ENCODE measurements at places on chromosomes 11 and 22. TPM values are rescaled to one million over a fixed set of nuclear protein-coding genes. Genes with fewer than 3 reads are reported as not detected.

The CSNK2A3 gene
- total RNA-seq = 0.69 TPM

GRCh38 chr11:122345586-122345985 lies 229.6 kb upstream of the BLID start:
- DNase-seq = no peak

- DNase-seq = peak; percentile 34
Observed at GRCh38 chr11:106957030-106957482, 61.2 kb downstream of the GUCY1A2 start.

GRCh38 chr11:116224154-116224888 lies 548.5 kb downstream of the BUD13 start:
- no peak for DNase-seq

GRCh38 chr11:44320289-44320973 lies 10.5 kb upstream of the ALX4 start:
- DNase-seq = peak; percentile 59

DNA sequence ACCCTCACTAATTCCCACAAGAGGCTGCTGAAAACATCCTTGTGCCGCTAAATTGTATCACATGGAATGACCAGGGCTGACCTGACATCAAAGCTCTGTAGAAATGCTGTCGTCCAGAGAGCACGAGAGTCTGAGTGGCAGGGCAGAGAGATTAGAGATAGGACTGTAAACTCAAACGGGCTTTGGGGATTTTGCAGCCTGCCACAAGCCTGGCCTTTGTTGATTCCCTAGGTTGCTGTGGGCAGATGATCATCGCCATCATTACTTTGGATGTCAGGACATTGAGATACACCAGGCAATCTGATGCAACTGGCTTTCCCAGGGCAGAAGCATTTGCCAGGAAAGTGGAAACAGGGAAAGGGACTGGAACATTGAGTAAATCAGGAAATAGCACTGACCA lies 131.6 kb downstream of the ETS1 start:
- no peak for DNase-seq

DNA sequence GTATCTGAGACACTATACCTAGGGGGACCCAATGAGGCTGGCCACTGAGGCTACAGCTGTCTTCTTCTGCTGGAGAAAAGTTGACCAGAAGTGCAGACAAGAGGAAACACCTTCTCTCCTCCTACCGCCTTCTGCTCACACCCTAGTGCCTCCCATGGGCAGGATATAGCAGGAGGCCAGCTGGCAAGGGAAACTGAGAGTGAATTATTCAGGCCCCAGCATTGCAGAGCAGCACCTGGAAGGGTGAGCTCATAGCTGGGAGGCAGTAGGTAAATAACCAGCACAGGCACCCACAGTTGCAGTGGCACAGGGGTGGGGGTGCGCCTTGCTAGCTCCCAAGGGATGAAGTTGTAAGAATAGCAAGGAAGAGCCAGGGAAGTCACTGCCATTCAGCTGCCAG lies 267.4 kb upstream of the NCAM1 start:
- DNase-seq = no peak

The TBX10 gene
- total RNA-seq = not detected

The RHOD gene
- total RNA-seq = 10.5 TPM

DNA sequence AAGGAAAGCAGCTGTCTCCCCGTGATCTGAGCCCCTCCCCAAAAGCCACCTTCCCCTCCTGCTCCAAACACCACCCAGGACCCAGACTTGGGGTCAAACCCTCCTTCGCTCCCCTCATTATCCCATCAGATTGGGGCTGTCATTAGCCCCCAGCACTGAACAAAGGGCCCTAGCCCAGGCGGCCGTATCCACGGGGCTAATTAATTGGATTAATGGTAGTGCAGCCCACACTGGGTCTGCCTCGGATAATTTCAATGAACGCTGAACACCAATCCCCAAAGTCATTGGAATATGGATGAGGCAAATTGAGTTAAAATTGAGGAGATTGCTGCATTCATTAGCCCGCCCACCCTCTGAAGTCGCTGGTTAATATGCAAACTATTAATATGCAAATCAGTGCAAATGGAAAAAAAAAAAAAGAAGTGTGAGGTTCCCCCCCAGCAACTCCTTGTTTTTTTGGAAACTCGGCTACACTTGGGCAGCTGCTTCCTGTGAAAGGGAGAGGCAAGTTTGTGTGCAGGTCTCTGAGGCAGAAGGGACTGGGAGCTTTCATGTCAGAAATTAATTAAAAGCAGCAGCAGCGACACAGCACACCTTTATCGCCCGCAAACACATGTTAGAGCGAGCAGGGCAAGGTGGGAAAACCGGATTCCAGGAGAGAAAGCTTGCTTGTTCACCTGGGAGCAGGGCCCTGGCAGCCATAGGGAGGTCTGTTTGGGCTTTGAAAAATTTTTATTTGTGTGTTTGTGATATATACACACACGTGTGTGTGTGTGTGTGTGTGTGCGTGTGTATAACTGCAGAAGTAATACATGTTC lies 517.8 kb downstream of the MIAT start:
- no peak for DNase-seq

DNA sequence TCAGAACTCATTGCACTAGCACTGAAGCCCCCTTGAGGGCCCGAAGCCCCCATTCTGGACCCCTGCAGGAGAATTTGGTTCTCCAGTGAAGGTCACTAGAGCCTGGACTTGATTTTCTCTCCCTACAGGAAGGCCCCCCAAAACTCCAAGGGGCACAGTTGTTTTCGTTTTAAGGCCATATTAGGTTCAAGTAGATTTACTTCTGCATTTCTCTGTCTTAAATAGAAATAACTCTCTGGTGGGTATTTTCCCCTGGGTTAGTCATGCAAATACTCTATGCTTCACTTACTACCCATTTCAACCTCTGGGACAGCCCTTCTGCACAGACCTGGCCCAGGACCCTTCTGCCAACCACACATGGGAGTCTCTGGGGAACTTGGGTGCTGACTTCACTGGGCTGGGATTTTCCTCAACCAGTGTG lies 41.6 kb downstream of the WEE1 start:
- DNase-seq = no peak

- DNase-seq = no peak
Observed at GRCh38 chr11:1053121-1053901, 16.8 kb upstream of the MUC6 start.

DNA sequence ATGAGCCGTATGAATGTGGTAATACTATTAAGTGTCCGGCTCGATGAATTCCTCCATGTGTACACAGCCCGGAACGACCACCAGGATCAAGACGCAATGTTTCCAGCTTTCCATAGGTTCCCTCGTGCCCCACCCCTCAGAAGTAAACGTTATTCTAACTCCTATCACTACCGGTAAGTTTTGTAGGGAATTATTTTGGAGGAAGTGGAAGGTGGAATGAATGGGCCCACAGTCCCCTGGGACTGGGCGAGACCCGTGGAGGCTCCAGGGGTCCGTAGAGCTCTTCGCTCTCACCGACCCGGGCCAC lies 720 bp upstream of the FAR1 start:
- no peak for DNase-seq

GRCh38 chr22:40108396-40108795 lies 69.3 kb upstream of the TNRC6B start:
- DNase-seq = no peak

GRCh38 chr22:26174280-26174679 lies 5.0 kb downstream of the SEZ6L start:
- DNase-seq = peak; percentile 39

GRCh38 chr11:93487032-93487483 lies 56.1 kb downstream of the SMCO4 start:
- no peak for DNase-seq

DNA sequence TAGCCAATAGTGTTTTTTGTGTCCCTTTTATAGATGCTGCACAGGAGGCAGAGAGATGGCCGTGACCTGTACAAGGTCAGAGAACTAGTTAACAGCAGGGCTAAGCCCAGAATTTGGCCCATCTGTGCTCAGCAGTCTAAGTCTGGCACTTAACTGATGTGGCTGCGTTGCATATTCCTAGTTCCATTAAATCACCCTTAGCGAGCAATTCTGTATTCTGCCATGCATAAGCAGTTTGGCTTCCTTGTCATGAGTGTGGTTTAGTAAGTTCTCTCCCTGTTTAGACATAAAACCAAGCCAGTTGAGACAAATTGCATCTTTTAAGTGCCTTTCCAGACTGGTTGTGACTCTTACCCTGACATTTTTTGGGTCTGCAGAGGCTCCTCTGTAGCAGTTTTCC lies 230.6 kb upstream of the TENM4 start:
- no peak for DNase-seq

DNA sequence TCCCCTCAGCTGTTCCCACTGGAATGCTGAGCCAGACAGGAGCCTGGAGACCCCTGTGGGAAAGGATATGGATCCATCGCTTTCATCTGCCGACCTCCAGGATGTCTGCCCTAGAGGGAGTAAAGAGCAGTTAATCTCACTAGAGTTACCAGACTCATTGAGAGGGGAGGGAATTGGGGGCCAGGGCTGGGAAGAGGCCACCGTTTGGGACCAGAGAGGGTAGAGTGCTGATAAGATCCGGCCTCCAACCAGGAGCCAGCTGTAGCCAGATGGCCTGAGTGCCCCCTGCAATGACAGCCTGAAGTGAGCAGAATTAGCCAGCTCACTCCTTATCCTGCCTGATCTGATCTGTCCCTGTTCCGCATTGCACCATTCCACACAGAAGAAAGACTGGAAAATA lies 3.7 kb upstream of the APLNR start:
- DNase-seq = no peak

- no peak for DNase-seq
Observed at GRCh38 chr22:37497062-37497599, 10.9 kb upstream of the MFNG start.

The OR52D1 gene
- not detected for total RNA-seq

DNA sequence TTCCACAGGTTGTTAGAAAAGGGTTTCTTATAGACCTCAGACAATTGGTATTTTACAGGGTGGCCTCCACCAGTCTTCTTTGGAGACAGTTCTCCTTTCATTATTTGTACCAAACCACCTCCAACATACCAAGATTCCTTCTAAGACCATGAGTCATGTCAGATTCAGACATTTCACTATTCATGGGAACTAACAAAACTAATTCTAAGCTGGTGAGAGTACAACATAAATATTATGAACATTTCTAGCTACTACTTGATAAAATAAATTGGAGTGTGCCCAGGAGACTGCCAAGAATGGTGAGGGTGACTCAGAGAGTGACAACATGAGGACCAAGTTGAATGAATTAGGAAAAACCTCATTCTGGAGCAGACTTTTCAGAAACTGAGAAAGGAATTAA lies 494.6 kb upstream of the LRRC4C start:
- no peak for DNase-seq

GRCh38 chr22:26322179-26322905 lies 106.7 kb upstream of the ASPHD2 start:
- DNase-seq = peak; percentile 19

DNA sequence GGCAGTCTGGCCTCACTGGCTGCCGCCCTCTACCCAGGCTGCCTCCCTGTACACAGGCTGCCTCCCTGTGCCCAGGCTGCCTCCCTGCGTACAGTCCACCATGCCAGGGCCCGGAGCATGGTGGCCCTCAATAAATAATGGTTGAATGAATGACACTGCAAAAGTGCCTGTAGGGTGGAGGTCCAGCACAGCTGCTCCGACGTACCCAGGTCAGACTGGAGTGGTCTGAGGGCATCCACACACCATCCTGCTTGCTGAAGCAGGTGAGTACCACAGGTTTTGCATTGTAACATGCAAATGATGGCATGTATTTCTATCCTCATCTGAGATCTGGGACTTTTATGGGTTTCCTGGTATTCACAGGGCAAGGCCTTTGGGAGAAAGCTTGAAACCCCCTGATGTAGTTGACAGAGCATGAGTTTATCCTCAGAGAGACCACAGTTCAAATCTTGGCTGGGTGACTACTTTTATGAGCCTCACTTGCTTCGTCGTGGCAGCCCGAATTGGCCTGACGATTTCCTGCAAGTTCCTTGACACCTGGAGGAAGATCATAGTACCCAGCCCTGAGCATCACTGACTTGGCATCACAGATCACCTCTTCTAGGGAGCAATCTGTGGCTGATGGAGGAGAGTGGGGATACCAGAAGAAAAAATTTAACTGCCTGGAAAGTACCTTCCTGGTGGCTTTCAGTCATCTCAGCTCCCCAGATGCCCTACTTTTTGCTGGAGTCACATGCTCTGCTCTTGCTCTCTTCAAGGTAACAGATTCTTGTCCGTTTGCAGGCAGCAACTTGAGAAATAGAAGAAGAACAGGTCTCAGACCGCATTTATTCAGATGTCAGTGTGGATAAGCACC lies 16.0 kb upstream of the CYB5R3 start:
- no peak for DNase-seq

DNA sequence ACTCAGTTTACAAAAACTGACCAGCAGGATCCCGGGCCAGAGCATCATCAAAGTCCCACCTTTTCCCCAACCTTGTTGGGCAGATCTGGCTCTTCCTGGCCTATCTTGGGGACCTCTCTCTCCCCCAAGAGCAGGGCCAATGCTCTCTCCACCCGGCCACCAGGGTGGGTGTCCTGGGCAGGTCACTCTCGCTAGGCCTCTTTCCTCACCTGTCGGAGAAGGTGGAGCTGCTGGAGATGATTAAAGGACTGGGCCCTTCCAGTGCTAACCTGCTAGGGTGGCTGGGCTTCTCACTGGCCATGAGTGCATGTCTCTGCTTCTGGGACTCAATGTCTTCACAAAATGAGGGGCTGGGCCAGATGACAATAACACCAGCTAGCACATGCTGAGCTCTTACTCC lies 2.9 kb upstream of the CAPN5 start:
- DNase-seq = no peak

The JAM3 gene
- total RNA-seq = 42.8 TPM

DNA sequence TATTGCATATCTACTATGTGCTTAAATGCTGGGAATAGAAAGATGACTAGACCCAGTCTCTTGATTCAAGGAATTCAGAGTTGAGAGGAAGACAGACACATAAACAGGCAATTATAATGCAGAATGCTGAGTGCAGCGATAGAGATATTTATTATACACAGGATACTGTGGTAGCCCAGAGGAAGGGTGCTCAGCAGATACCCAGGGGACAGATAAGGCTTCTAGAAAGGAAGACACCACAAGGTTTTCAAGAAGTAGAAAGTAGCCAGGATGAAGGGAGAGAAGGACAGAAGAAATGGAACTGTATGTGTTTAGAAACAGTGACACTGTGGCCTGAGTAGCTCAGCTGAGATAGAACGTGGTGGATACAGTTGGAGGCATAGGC lies 79.4 kb upstream of the NNMT start:
- DNase-seq = no peak

The ACTN3 gene
- 28.2 TPM for total RNA-seq
